ENCODE measurements at places on chromosomes 5 and 9. TPM values are rescaled to one million over a fixed set of nuclear protein-coding genes. Genes with fewer than 3 reads are reported as not detected.
A peak's percentile ranks its signal among the peaks of the same experiment; 100 is the strongest.

- no peak for DNase-seq
These were observed 79.3 kb upstream of the TBC1D2 start for GRCh38 chr9:98334796-98335195.

GRCh38 chr9:108874058-108874788 lies 12.2 kb downstream of the ACTL7A start:
- DNase-seq = no peak

DNA sequence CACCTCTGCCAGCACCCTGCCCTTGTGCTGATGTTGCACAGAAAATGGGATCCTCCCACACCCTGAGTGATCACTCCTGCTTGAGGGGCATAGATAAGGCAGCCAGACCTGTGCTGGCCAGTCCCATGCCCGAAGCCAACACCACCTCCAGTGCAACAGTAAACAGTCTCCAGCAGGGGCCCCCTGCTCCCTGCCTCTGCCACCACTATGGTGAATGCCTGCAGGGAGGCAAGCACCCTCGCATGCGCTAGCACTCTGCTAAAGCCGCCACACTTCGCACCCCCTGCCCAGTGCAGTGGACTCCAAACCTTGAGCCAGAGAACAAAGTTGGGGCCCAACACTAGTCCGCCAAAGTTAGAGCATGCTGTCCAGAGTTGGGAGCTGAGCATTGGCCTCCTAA lies 118.7 kb downstream of the PJA2 start:
- DNase-seq = no peak

DNA sequence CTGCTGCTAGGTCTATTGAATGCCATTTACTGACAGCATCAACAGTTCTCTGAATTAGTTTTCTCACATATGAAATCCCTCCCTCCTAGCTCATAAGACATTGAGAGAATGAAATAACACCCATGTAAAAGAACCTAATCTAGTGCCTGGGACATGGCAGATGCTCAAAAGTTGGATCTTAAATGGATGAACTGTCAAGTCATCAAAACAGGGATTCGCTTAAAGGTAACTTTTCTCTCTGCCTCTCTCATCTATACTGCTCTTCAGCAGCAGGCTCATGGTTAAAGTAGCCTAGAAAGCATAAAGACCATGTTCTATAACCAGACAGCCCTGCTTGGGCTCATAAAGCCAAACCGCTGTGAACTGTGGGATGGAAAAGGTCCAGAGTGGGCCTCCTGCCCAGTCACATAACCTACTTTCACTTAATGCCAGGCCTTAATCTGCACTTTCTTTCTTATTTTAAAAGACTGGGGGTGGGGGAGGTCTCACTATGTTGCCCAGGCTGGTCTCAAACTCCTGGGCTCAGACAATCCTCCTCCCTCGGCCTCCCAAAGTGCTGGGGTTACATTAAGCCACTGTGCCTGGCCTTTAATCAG lies 3.7 kb downstream of the TMEM245 start:
- peak; percentile 64 for DNase-seq

- peak; percentile 52 for DNase-seq
These were observed 146.4 kb downstream of the HACD4 start for GRCh38 chr9:20884985-20885593.

GRCh38 chr5:55763746-55764420 lies 26.0 kb downstream of the DDX4 start:
- DNase-seq = no peak

GRCh38 chr5:114250536-114250935 lies 111.3 kb upstream of the KCNN2 start:
- no peak for DNase-seq

DNA sequence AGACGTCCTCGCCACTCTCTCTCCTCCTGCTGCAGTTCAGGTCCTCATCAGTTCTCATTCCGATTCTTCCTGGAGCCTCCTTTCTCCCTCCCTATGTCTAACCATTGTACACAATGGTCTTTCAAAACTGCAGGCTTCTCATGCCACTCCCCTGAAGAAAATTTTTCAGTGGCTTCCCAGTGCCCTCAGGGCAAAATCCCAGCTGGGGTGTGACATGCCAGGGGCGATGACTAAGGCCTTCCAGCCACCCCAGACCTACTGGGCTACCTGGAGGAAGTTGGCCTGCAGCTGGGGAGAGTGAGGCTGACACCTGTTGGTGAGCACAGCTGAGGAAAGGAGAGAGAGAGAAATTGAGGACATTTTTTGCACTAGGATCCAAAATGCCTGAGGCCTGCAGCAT lies 65.2 kb downstream of the SREK1 start:
- no peak for DNase-seq

DNA sequence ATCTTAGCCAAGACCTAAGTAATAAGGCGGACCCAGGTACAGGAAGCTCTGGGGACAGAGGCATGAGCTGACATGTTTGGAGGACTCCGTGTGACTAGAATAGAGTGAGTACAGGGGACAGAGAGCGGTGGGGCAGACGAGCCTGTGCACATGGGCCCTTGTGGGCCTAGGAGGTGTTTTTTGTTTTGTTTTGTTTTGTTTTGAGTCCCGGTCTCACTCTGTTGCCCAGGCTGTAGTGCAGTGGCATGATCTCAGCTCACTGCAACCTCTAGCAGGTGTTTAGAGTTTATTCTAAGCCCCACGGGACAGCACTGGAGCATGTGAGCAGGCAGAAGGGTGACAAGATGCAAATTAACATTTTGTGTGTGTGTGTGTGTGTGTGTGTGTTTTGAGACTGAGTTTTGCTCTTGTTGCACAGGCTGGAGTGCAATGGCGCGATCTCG lies 3.1 kb upstream of the EEIG1 start:
- DNase-seq = peak; percentile 19

DNA sequence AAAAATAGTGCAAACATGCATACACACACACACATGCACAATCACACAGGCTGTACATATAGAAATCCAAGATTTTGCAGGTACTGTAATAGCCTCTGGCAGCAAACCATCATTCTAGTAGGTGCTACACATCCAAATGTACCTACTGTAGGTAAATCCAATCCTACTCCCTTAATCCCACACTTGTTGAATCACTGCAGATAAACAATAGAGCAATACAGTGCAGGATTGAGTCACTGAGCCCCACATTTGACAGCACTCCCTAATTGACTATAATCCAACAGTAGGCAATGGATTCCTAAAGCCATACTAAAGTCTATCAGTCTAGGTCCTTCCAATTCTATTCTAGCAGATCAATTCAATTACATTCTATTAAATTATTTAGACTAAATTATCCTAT lies 1640.5 kb upstream of the CDH9 start:
- DNase-seq = no peak

DNA sequence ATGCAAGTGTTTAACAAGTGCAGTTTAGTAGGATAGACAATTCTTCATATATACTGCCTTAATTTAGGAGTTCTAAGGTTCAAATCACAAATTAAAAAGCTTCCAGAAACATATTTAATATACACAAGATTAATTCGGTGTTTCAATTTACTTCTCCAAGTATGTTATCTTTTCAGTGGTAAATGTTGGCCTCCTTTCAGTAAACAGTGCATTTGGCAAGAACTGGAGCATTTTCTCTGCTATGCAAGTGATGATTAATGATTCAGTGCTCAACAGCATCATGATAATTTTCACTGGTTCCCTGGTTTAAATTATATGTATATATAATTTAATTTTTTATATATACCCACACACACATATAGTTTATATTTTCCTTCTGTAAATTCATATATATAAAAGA lies 541.7 kb downstream of the EFNA5 start:
- DNase-seq = no peak

GRCh38 chr5:176447591-176447977 lies 601 bp upstream of the FAF2 start:
- DNase-seq = no peak

DNA sequence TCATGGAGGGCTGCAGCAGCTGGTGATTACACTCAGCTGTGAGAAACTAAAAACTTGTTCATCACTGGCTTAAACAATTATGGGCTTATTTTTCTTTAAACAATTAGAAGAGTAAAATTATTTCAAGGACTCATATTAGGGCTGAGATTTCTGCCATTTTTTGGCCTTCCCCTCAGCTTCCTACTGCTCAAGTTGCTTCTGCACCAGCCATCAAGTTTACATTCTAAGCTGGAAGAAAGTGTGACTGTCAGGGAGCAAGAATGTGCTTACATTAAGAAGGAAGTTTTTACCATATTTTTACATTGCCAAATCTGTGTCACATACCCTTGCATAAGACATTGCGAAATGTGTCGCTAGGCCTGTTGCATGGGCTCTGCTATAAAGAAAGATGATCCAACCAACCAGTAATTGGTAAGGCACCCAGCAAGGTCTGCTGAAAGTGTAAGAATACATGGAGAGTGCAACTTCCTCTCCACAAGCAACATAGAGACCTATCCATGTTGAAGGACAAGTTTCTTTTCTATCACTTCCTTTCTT lies 260.3 kb upstream of the CDH10 start:
- no peak for DNase-seq

- no peak for DNase-seq
These were observed 72.7 kb upstream of the IFNE start for GRCh38 chr9:21554813-21555212.

DNA sequence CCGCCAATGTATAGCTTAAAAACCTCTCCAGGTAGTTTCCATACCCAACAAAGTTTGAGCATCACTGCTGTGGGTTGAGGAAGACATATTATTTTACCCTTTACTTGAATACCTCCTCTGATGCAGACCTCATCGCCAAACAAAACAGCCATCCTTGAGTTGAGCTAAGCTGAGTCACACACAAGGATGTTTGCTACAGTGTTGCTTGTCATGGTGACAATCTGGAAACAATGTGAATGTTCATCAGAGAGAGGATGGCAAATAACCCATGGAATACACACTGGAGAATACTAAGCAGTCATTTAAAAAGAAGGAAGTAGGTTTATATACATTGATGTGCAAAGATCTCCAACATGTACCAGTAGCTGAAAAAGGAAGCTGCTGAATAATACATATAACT lies 41.1 kb upstream of the TCF7 start:
- no peak for DNase-seq

Gene C5
- total RNA-seq = 1.0 TPM

Gene SPATA31D4
- total RNA-seq = not detected

Gene DCP2
- total RNA-seq = 19.2 TPM

Gene ARL14EPL
- total RNA-seq = not detected

Gene CDKN2A
- total RNA-seq = 0.67 TPM

Gene C9
- total RNA-seq = not detected

Gene PCDHA4
- total RNA-seq = not detected
